OCI-M1 (cell line): ENCODE measurements at places on chromosomes 11 and 22.

- no peak for DNase-seq
These were observed 62.1 kb downstream of the TRAF6 start for GRCh38 chr11:36447947-36448346.

DNA sequence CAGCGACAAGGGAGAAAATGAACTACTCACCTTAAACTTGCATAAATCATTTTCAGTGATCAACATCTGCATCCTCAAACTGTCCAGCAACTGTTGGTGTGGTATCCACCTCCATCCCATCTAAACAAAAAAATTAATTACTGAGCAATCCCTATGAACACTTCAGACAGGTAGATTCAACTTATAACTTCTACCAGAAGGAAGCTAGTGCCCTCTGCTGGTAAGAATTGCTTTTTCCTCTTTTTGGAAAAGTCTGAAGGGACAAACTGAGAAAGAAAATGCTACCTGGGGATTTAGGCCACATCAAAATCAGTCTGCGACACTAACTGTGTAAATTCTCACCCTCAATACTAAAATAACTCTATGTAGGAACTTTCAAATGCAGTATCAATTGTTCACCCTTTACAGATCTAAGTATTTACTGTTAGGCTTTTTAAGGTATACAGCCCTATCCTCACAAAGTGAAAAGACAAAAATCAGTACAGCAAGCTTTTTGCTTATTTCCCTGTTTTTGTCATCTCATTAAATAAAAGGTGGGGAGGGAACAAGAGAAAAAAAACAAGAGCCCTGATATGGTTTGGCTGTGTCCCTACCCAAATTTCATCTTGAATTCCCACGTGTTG is 17.9 kb downstream of the CLNS1A start:
- peak; percentile 96 for DNase-seq

DNA sequence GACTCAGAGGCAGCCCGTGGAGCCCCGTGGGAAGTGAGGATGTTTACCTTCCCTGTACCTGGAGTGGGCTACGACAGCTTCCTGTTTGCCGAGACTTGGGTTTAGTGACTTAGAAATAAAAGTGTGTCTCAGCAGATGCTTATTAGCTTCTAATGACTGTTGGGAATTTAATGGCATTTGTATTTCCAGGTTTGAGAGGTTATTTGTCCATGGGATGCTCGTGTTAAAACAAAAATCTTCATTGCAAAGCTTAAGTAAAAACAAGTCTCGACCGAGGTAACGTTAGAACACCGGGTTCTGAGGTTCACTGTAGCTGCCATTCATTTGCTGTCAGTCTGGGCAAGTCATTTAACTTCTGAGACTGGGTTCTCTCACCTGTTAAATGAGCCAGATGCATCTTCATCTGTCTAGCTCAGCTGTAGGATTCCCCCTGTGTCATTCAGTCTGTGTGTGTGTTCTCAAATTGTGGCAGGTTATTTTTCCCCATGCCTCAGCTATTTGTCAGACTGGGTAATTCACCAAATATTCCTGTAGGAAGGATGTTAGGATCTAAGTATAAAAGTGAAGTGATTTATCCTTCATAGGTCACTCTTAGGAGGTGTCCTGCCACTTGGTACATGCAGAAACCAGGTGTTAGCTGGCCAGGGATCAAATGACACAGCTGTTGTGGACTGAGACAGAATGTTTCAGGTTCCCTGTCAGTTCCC is 791 bp downstream of the EI24 start:
- DNase-seq: peak; percentile 63

DNA sequence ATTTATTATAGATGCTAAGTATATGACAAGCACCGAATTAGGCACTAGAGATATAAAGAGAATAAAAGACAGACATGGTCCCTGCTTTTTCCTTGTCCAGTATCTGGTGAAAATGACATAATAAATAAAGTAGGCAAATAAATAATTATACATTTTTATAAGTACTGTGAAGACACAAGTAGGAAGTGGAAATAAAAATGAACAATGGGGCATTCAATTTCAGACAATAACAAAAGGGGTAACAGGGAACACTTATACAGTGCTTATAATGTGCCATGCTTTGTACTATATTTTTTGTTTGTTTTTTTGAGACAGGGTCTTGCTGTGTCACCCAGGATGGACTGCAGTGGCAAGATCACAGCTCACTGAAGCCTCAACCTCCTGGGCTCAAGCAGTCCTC is 4.3 kb downstream of the KBTBD3 start:
- DNase-seq: no peak

GRCh38 chr22:29758959-29759358 is 7.8 kb downstream of the ZMAT5 start:
- DNase-seq: no peak

GRCh38 chr11:34613552-34614056 is 7.3 kb upstream of the EHF start:
- peak; percentile 20 for DNase-seq

- no peak for DNase-seq
These were observed 10.4 kb upstream of the AGBL2 start for GRCh38 chr11:47725442-47726117.

DNA sequence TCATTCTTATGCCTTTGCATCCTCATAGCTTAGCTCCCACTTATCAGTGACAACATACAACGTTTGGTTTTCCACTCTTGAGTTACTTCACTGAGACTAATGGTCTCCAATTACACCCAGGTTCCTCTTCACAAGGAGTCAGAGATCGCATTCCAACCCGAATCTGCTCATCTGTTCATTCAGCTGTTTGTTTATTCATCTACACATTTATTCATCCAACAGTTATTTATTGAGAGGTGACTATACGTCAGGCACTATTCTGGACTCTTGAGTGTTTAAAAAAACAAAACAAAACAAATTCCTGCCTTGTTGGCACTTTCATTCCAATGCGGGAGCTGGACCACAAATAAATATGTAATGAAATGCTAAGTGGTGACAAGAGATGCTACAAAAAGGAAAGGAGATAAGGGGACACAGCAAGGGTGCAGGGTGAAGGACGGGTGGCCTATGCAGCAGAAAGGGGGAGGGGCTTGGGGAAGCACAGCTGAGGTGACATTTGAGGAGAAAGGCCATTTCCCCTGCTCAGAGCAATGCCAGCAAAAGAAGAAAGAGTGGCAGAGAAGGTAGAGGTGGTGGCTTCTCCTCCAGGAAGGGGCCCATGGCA is 393.8 kb upstream of the SYN3 start:
- no peak for DNase-seq

- DNase-seq: no peak
These were observed 11.7 kb upstream of the LTO1 start for GRCh38 chr11:69686856-69687255.

- no peak for DNase-seq
These were observed 26.9 kb downstream of the CD82 start for GRCh38 chr11:44592125-44592940.

DNA sequence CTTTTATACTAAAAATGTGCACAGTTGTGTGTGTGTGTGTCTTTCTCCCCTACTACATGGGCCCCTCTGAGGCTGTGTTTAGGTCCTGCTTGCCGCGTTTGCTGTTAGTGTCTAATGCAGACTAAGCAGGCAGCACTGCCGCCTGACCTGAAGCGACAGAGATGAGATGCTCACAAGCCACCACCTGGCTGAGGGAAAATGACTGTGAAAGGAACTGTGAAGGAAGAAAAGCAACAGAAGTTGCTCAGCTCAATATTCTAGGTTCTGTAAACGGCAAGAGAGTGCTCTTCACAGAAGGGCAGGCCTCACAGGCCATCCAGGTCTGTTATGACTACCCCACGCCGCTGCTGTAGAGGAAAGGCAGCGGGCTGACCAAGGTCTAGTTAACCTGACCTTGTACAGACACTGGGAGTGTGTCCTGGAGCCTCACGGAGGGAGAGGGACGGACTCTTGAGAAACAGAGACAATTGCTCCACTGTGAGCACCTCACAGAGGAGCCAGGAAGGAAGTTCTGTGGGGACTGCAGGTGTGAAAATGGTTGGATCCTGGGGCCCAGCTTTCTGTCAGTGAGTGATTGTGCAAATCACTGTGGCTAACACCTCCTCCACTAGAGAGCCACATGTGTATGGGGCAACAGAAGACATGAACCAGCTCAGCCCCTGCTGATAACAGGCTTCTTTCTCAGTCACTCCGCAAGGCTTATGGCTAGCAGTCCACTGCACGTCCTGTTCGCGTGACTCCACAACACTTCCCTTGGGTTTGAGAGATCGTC is 31.3 kb upstream of the YPEL1 start:
- DNase-seq: no peak

GRCh38 chr11:95498722-95499425 is 267.9 kb upstream of the SESN3 start:
- DNase-seq: no peak

GRCh38 chr11:42521994-42522393 is 789.8 kb upstream of the API5 start:
- no peak for DNase-seq

DNA sequence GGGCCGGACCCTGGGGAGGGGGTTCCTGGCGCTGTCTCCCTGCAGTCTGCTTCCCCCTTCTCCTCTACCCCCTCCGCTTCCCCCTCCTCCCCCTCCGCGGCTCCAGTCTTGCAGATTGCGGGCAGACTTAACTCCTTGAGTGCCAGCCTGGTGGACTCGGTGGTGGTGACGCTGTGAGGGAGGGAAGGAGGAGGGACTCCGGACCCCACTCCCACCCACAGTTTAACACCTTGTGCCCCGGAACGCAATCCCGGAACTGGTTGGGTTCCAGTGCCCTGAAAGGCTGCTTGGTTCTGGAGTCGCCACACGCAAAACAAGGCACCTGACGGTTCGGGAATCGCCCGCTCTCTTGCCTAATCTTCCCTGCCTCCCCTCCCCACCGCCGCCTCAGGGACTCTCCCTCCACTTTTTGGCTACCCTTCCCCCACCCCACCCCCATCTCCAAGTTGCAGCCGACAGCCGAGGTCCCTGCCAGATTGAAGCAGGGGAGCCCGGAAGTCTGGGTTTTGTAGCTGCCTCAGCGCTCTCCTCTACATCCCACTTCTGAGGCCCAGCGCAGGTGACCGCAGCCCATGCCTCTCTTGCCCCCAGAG is 3.9 kb upstream of the BCL9L start:
- peak; percentile 89 for DNase-seq

DNA sequence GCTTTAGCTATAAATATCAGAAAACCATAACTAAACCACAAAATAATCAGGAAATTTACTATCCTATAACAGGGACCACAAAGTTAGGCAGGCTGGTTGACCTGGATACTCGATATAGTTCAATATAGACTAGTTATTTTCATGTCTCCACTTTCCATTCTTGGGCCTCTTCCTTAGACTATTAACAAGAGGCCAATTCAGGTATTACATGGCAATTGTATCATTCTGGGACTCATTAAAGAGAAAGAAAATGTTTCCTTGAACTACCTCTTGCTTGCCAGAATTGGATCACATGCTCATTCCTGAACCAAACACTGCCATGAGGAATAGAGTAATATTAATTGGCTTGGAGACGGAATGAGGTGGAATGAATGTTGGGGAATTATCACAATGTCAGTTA is 76.0 kb downstream of the EIF3M start:
- no peak for DNase-seq
